ENCODE measurements at places on chromosomes 13 and 19.

DNA sequence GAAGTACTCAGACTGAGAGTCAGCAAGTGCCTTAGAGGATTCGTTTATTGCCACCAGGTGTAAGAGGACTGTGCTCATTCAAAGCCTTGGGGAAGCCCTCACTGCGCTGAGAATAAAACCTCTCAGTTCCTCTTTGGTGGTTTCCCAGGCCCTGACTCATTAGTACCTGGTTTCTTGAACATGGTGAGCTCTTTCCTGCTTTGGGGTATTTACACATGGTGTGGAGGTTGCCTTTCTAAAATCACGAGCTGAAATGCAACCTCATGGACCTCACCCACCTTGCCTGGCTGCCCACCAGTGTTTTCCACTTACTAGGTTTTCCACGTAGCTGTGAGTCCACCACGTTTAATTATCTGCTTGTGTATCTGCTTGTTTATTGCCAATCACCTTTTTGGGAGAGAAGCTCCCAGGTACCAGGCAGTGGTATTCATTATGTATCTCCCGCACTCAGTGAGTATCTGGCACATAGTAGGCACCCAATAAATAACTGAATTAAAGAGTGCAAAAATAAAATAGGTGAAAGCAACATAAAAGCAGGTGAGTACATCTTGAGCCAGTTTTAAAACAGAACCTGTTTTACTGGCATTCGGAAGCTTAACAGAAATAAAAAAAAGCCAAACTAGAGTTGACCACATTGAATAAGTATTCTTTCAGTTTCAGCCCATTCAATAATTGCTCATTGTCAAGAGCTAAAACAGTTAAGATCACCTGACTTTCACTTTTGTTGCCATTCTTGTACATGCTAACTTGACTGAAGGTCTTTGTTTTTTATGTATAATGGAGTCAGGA is 533.0 kb downstream of the MYO16 start:
- DNase-seq, result peak; percentile 41

GRCh38 chr19:30669329-30670010 is 297.3 kb downstream of the ZNF536 start:
- DNase-seq, result peak; percentile 63

- no peak for DNase-seq
Observed at GRCh38 chr13:19993024-19993423, 34.5 kb downstream of the ZMYM2 start.

GRCh38 chr19:4375164-4376027 is 25.0 kb downstream of the SH3GL1 start:
- peak; percentile 79 for DNase-seq

GRCh38 chr19:658916-659839 is 3.8 kb downstream of the RNF126 start:
- DNase-seq, result no peak

- no peak for DNase-seq
Observed at GRCh38 chr13:110664041-110664440, 41.9 kb downstream of the CARS2 start.

GRCh38 chr13:73665261-73665660 is 468.9 kb downstream of the KLF12 start:
- DNase-seq, result no peak

DNA sequence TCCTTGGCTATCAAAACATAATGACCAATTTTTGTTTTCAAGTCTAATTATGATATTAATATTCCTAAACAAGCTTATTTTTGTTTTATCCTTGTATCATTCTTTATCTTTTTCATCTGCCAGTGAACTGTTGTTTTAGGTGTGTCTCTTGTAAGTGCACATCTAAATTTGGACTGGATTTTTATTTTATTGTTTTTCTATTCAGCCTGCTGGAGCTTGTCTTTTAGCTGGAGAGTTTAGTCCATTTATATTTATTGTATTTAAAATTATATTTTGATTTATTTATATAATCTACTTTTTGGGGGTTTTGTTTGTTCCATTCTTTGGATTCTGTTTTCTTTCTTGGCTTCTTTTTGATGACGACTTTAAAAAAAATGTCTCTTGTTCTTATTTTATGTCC is 159.0 kb downstream of the PCCA start:
- no peak for DNase-seq

- DNase-seq, result no peak
Observed at GRCh38 chr13:25860265-25860664, 191.6 kb downstream of the SHISA2 start.

- DNase-seq, result peak; percentile 4
Observed at GRCh38 chr13:84844473-84844872, 954.7 kb downstream of the SLITRK6 start.
